ENCODE measurements at places on chromosomes 11 and 22.

DNA sequence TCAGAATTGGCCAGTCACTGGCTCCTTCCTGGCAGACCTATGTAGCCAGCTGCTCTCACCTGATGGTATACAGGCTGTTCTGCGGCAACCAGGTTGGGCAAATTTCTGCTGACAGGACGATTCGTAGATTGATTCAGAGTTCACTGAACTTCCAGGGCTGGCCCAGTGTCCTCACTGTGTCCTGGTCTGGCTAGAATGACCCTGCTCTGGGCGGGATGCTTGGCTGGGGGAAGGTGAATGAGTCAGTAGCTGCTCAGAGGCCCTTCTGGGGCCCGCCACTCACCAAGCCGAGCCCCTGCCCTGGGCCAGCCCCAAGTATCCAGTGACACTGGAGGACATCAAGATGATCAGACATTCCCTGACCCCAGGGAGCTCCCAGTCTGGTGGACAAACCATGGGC, 62.9 kb upstream of the WNT11 start:
- DNase-seq = no peak

GRCh38 chr22:30414525-30415047, 11.0 kb upstream of the MTFP1 start:
- no peak for DNase-seq

GRCh38 chr22:50247748-50248147, 2.9 kb upstream of the TUBGCP6 start:
- peak; percentile 81 for DNase-seq

DNA sequence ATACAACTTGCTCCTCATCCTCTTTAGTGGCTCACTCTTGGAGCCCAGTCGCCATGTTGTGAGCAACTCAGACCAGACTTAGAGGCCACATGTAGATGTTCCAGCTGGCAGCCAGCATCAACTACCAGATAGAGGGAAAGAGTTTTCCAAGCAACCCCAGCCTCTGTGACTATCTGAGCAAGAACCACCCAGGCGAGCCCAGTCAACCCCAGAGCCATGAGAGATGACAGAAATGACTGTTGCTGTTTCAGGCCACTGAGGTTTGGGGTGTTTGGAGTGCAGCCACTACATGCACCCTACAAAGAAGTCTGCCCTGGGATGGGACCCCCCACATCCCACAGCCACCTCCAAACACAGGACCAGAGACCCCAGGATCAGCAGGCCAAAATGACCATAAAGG, 24.8 kb upstream of the CLDN5 start:
- no peak for DNase-seq

DNA sequence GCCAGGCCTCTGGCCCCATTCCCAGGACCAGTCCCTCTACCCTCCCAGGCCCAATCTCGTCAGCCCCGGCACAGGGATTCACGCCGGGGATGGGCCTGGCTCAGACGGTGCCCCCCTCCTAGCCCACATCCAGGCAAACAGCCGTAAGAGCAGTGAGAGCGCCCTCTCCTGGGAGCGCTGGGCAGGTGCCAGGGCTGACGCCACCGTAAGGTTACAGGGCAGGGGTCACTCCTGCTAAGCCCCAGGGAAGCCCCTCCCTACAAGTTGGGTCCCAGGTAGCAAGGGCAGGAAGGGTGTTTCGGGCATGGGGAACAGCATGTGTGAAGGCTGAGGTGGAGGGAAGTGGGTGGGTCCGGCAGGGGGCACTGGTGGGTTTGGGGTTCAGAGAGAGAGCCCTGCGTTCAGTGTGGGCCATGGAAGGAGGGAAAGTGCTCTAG, 19.2 kb upstream of the PPARA start:
- DNase-seq = no peak

DNA sequence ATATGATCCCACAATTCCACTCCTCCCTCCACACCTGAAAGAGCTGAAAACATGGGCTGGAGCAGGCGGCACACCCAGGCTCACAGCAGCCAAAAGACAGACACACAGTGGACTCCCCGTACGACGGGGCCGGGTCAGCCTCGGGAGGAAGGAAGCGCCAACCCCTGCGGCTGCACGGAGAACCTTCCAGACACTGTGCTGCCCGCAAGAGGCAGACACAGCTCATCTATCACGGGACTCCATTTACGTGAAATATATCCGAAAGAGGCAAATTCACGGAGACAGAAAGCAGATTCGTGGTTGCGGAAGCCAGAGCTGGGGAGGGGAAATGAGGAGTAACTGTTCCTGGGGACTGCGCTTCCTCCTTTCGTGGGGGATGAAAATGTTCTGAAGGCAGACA, 165.0 kb downstream of the BRD1 start:
- DNase-seq = no peak

- DNase-seq = no peak
Observed at GRCh38 chr11:87219266-87219665, 181.5 kb downstream of the TMEM135 start.

All from CD4-positive, alpha-beta T cell treated with Interleukin-12 subunit alpha and Interleukin-12 subunit beta, for 1 hour (primary cell).